Left ventricle myocardium inferior (tissue), 1 donor: ENCODE measurements at places on chromosomes 1 and 21. TPM values are rescaled to one million over a fixed set of nuclear protein-coding genes. Genes with fewer than 3 reads are reported as not detected.

Gene WDR4
- total RNA-seq: 6.0 TPM

GRCh38 chr1:14915356-14916054 is 238.0 kb upstream of the TMEM51 start:
- no peak overlapping the region for H3K4me3 ChIP-seq
- H3K36me3 ChIP-seq: no peaks in the 10 kb centered on the region
- no peak overlapping the region for H3K27ac ChIP-seq
- no peaks in the 10 kb centered on the region for H3K27me3 ChIP-seq
- H3K4me1 ChIP-seq: peaks cover under 1% of the 10 kb centered on the region

DNA sequence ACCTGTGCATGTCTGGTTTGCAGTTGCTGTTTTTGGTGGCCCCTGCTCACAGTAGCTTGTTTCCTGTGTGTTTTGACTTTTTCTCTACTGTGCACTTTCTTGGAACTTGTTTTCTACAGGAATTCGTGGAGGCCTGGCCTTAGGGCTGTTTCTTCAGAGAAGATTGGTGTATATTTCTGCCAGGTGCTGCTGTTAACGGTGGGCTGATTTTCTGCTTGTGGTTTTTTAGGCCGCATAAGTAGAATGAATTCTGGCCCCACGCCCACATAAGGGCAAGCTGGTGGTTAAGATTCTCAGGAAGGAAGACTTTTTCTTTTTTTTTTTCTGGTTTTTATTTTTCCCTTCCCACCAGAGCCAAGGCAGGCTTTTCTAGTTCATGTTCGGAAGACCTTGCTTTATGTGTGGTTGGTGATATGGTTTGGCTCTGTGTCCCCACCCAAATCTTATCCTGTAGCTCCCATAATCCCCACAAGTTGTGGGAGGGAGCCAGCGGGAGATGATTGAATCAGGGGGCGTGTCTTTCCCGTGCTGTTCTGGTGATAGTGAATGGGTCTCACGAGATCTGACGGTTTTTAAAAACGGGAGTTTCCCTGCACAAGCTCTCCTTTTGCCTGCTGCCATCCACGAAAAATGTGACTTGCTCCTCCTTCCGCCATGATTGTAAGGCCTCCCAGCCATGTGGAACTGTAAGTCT is 71.5 kb upstream of the DISP3 start:
- no peaks in the 10 kb centered on the region for H3K36me3 ChIP-seq
- peaks cover 64% of the 10 kb centered on the region for H3K27me3 ChIP-seq
- no peak overlapping the region for H3K27ac ChIP-seq
- H3K4me1 ChIP-seq: no peaks in the 10 kb centered on the region

DNA sequence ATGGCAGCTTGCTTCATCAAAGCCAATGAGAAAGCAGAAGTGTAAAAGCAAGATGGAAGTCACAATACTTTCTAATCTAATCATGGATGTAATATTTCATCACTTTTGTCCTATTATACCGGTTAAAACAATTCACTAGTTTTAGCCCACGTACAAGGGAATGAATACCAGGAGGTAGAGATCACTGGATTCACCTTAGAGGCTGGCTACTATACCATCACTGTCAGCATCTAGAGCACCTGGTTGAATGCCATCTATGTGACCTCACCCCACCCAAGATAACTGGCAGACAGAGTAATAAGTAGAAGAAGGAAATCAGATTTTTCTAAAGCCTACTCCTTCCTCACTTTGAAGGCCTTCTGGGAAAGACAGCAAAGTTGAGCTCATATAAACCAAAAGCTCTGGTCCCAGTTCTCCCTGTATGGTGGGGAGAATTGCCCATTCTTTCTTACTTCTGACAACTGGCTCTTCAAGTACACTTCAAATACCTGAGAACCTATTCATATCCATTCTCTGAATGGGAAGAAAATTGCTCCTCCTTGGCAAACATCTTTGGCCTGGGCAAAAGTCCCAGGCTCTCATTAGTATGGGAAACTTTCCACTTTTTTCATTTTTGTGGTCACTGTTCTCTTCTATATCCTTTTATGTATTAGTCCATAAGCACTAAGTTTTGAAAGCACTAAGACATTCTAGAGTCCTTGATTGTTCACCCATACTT is 24.8 kb downstream of the HSD3B1 start:
- H3K27me3 ChIP-seq: no peaks in the 10 kb centered on the region
- H3K4me3 ChIP-seq: no peak overlapping the region
- no peak overlapping the region for H3K27ac ChIP-seq
- H3K4me1 ChIP-seq: no peaks in the 10 kb centered on the region
- DNase-seq: no peak
- H3K36me3 ChIP-seq: no peaks in the 10 kb centered on the region
